ENCODE measurements at places on chromosomes 12 and 14.
A peak's percentile ranks its signal among the peaks of the same experiment; 100 is the strongest.

DNA sequence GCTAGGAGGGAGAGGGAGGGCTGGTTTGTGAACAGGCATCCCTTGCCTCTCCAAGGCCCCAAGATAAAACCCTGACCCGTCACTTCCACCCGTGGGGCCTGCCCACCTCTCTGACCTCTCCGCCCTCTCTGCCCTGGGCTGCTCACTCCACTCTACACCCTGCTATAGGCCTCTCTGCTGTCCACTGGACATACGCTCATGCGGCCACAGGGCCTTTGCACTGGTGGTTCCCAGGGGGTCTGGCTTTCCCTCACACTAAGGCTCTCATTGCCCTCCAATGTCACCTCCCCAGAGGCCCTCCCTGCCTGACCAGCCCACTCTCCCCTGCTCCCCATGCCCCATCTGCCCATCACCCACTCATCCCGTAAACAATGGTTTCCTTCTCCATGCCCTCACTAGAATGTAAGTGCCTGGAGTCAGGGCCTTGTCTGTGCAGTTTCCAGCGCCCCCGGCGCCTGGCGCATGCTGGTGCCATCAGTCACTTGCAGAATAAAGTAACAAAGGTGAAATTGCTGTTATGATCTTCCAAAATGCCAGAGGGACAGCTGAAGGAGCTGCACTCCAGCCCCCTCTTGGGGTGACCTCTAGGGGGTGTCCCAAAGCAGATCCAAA is 73.6 kb downstream of the RFLNA start:
- no peak for DNase-seq

DNA sequence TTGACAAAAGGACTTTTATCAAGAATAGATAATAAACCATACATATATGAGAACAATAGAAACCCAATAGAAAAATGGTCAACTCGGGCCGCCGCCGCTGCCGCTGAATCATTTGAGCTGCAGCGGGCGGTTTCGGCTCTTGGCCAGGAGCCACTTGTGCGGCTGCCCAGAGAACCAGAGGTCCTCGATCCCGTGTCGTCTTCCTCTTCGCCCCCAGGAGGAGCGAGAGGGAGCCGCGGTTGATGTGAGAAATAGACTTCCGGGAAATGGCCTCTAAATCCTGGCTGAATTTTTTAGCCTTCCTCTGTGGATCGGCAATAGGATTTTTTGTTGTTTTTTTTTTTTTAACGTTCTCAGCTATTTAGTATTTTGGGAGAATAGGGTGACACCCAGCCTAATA is 44.8 kb downstream of the CPSF6 start:
- peak; percentile 19 for DNase-seq

- DNase-seq: no peak
Observed at GRCh38 chr12:128687851-128688250, 135.9 kb downstream of the SLC15A4 start.

DNA sequence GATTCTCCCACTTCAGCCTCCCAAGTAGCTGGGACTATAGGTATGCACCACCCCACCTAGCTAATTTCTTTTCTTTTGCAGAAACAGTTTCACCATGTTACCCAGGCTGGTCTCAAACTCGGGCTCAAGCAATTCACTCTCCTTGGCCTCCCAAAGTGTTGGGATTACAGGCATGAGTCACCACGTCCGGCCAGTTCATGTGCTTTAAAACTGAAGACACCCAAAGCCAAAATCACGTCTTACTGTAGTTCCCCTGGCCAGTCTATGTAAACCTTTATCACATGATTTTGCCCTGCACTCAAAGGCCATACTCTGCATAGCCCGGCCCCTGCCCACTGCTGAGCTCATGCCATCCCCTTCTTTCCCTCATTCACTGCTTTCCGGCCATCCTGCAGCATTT is 4.5 kb downstream of the ALKBH2 start:
- DNase-seq: no peak

- no peak for DNase-seq
Observed at GRCh38 chr14:105878125-105878524, 351.7 kb downstream of the TMEM121 start.

GRCh38 chr12:111368291-111368787 is 556 bp downstream of the PHETA1 start:
- DNase-seq: no peak

DNA sequence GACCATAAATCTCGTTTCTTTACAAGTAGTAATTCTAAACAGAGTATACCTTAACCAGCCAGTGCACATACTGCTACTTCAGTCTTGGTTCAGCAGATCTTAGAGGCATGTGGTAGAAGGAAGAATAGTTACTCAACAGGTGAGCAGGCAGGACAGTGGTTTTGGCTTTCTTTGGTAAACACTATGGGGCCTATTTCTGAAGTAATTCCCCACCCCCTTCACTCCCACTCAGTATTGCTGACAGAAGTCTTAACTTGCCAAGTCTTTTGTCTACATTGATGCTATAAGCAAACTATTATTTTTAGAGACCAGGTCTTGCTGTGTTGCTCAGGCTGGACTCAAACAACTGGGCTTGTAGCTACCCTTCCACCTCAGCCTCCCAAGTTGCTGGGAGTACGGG is 68.5 kb downstream of the FBXO34 start:
- no peak for DNase-seq

GRCh38 chr12:123152833-123153232 is 1.9 kb upstream of the PITPNM2 start:
- no peak for DNase-seq

DNA sequence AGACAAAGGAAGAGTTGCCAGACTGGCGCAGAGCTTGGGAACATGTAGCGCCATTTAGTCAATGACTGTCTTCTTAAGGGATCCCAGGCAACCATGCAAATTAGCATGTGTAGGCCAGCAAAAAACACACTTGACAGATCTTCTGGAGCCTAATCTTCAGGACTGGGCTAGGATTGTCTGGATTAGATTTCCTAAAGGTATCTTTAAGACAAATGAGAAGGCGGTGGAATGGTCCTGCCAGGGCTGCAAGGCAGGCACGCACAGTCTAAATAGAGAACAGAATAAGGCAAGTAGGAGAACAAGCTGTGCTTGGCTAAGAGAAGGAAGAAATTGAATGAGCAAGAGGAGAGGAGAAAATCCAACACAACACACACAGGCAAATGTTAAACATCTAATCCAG is 80.0 kb downstream of the CIT start:
- DNase-seq: no peak

- DNase-seq: peak; percentile 32
Observed at GRCh38 chr14:24299255-24300191, at the start of the genes DHRS1 and NOP9. DHRS1 (minus strand) TSS chr14:24299780; CDS start chr14:24299106, 674 bp downstream. NOP9 (plus strand) TSS chr14:24299850; CDS start chr14:24299955, 105 bp downstream.

GRCh38 chr14:94775091-94775870 is 5.4 kb upstream of the GSC start:
- no peak for DNase-seq

DNA sequence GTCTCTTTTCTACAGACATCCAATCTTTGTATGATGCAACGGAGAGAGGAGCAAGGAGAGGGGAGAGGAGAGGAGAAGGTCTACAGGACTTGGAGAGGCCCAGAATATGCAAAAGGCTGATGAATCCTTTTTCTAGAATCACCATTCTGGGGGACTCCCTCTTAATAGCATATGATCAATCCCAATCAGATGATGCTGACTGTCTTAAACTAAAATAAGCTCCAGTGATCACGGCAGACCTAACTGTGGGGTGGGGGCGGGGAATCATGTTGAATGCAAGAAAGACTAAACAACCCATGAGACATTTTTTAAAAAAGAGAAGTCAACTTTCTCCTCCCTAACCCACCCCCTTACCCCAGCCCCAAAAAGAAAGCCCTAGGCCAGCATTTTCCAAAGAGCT is 33.4 kb downstream of the BTBD7 start:
- DNase-seq: no peak

DNA sequence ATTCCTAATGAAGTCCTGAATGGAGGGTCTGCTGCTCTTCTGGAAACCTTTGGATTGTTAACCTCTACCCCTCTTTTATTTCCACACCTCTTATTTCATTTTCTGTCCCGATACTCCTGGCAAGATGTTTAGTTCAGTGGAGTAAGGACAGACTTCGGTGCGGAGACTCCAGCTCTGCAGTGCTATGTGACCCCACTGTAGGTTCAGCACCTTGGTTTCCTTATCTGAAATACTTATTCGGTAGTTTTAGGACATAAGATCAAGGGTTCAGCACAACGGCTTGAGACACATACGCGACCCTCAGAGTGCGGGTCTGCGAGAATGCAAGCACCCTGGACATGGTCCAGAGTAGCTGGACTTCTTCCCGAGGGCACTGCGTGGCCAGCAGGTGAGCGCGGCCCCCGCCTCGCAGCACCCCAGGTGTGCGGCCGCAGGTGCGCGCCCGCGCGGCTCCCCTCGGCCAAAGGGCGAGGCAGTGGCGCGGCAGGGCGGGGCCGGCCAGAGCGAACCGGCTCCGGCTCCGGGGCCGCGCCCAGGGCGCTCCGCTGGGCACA is 465 bp upstream of the FGD4 start:
- no peak for DNase-seq

DNA sequence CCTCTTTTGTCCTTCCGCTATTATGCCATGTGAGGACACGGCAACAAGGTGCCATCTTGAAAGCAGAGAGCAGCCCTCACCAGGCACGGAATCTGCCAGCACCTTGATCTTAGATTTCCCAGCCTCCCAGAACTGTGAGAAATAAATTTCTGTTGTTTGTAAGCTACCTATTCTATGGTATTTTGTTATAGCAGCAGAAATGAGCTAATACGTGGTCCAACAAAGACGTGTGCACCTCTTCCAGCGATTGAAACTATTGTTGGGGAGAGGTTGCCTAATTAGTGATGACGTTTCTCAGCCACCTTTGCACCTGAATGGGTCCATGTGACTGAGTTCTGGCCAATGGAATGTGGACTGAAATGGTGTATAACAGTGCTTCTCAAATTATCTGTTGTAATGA is 2.3 kb upstream of the SNAPC1 start:
- no peak for DNase-seq

- no peak for DNase-seq
Observed at GRCh38 chr12:93950311-93950710, 198.1 kb upstream of the PLXNC1 start.

GRCh38 chr12:115504306-115505290 is 772.9 kb downstream of the MED13L start:
- DNase-seq: no peak

DNA sequence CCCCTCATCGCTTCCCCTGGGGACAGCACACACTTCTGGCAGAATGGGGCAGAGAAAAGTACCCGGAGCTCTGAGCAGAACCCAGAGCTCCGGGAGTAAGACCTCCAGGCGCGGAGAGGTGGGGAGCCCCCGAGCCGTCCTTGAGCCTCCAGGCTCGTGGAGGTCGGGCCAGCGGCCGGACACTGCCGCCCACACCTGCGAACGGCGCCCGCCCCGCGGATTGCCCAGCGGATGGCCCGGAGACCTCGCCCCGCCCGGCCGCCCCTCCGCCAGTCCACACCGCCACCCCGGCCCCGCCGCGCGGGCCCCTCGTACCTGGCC is 344 bp downstream of the SPTLC2 start:
- DNase-seq: no peak

DNA sequence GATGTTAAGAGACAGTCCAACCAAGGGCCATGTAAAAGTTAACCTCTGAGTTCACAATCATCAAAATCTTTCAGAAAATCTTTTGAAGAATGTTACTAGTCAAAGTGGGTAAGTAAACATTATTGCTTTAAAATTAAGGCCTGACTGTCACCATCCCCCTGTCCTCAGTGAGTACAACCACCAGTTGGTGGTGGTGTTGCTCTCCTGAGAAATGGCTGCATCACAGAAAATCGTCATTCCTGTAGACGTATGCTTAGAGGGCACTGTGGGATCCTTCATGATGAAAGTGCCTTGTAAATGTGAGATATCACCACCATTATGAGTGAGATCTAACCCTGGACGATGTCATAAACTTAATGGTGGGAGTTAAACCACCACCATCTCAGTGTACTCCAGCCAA is 451.2 kb downstream of the RPS29 start:
- no peak for DNase-seq

DNA sequence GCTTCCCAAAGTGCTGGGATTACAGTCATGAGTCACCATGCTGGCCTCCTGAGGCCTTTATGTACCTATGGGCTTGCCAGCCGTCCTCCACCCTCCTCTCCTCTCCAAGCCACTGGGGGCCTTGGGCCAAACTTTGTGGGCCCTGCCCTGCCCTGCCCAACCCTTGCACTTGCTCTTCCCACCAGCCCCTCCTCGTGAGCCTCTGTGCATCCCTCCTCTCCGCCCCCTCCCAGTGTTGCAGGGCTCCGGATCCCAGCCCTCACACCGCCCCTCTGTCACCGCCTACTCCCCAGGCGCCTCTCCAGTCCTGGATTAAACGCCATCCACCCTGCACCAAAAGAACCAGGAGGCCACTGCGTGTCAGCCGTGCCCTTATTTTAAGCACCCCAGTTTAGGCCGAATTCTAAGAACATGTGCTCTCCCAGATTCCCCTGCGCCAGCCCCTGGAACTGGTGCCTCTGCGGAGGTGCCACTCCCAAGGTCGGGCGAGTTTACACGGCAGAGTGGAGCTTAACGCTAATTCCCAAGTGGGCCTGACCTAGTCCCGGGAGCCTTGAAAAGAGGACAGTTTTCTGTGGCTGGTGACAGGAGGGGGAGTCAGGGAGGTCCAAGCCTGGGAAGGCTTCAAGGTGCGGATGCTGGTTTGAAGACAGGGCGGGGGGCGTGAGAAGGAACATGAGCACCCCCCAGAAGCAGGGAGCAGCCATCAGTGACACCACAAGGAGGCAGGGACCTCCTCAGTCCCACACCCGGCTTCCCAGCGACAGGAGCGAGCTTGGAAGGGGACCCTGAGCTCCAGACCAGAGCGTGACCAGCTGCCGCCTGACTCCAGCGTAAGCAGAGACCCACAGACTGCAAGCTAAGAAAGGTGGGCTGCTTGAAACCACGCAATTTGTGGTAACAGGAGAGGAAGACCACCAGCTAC is 21.2 kb upstream of the CDCA4 start:
- DNase-seq: no peak

DNA sequence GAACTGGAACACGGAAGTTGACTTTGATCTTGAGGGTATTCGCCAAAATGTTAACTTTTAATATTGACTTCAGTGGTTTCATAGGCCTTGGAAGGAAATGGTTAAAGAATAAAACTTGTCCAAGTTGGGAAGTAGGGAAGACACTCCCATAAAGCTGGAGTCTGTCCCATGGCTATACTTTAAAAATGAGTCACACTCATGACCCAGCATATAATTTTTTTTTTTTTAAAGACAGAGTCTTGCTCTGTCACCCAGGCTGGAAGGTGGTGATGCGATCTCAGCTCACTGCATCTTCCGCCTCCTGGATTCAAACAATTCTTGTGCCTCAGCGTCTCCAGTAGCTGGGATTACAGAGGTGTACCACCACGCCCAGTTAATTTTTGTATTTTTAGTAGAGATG is 19.6 kb downstream of the TMPRSS12 start:
- DNase-seq: peak; percentile 9

GRCh38 chr12:58926586-58926985 is 6.3 kb upstream of the LRIG3 start:
- DNase-seq: no peak

DNA sequence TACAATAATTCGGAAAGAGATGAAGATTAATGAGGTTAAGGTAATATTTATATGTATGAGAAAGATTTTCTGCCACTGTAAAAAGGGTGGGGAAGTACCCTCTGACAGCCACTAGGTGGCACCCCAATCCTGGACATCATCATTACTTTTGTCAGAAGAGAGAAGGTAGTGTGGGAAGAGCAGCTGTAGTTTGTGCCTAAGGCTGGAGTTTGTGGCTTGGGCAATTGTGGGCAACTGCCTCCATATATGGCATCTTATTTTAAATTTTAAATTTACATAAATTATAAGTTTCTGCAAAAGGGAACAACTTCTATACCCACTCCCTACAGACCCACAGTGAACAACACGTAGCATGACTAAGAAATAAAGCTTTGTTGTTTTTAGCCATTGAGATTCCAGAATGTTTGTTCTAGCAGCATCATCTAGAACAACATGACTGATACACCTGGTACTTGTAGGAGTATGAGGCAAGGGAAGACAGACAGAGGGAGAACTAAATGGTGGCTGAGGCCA is 34.4 kb upstream of the SYCP3 start:
- DNase-seq: no peak

- DNase-seq: no peak
Observed at GRCh38 chr12:75937486-75937885, 94.1 kb downstream of the PHLDA1 start.
